ENCODE measurements at places on chromosomes 2 and 18.

GRCh38 chr2:40404517-40404916 lies 47.4 kb downstream of the SLC8A1 start:
- no peak for DNase-seq

- no peak for DNase-seq
These were observed 9.6 kb downstream of the SSB start for GRCh38 chr2:169808221-169808620.

- no peak for DNase-seq
These were observed 841.1 kb downstream of the TSN start for GRCh38 chr2:122596598-122596997.

- no peak for DNase-seq
These were observed 109.1 kb upstream of the OTOS start for GRCh38 chr2:240249423-240250149.

DNA sequence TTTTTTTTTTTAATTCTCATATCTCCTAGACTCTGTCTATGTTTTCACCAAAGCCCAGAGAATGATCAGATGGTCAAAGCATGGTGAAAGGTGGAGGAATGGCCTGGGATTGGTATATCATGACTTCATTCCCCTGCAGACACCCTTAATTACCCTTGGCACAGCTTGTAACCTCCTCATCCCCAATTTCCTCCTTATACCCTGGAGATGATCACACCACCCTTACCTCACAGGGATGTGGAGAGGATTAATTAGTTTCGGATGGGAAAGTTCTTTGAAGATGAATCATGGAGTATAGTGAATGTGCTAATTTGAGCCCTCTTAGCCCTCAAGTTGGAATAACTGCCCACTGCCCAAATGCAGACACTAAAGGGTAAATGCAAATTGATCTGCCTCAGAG lies 138.0 kb upstream of the LYPD6 start:
- no peak for DNase-seq

GRCh38 chr2:106085181-106085940 lies 108.7 kb downstream of the UXS1 start:
- DNase-seq = peak; percentile 77

DNA sequence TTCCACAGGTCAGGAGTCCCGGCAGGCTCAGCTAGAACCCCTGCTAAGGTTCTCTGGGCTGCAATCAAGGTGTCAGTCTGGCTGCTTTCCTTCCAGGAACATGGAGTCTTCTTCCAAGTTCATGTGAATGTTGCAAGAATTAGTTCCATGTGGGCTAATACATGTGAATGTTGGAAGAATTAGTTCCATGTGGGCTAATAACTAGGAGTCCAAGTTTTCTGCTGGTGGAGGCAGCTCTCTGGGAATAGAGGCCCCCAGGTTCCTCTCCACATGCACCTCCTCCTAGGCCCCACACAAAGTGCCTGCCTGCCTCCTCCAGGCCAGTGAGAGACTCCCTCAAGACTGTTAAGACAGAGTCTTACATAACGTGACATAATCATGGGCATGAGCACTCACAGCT lies 140.8 kb upstream of the SLC35G4 start:
- DNase-seq = no peak

GRCh38 chr2:85769236-85769982 lies 15.6 kb downstream of the ATOH8 start:
- no peak for DNase-seq

GRCh38 chr2:189702071-189702470 lies 27.6 kb downstream of the ANKAR start:
- no peak for DNase-seq

GRCh38 chr2:144702051-144702450 lies 182.1 kb upstream of the ZEB2 start:
- peak; percentile 64 for DNase-seq

- DNase-seq = peak; percentile 36
These were observed 16.5 kb upstream of the PSD4 start for GRCh38 chr2:113157118-113157896.

DNA sequence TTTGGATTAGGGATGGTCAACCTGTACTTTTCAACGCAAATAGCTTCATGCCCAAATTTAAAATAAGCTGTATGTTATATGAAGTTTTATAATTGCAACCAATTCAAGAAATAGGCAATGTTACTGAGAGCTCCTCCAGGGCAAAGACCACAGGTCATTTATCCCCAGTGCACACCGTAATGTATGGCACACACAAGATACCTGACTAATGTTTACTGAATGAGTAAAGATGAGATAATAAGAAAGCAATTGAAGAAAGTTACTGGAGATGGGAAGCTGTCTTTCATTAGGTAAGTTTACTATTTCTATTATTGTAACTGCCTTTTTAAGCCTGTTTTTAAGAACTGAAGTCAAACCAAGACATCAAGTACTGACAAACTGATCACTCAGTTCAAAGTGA lies 184.5 kb upstream of the VRK2 start:
- no peak for DNase-seq

GRCh38 chr18:23053776-23054457 lies 81.4 kb upstream of the CABLES1 start:
- DNase-seq = no peak

GRCh38 chr2:209574515-209574914 lies 150.7 kb downstream of the MAP2 start:
- no peak for DNase-seq

DNA sequence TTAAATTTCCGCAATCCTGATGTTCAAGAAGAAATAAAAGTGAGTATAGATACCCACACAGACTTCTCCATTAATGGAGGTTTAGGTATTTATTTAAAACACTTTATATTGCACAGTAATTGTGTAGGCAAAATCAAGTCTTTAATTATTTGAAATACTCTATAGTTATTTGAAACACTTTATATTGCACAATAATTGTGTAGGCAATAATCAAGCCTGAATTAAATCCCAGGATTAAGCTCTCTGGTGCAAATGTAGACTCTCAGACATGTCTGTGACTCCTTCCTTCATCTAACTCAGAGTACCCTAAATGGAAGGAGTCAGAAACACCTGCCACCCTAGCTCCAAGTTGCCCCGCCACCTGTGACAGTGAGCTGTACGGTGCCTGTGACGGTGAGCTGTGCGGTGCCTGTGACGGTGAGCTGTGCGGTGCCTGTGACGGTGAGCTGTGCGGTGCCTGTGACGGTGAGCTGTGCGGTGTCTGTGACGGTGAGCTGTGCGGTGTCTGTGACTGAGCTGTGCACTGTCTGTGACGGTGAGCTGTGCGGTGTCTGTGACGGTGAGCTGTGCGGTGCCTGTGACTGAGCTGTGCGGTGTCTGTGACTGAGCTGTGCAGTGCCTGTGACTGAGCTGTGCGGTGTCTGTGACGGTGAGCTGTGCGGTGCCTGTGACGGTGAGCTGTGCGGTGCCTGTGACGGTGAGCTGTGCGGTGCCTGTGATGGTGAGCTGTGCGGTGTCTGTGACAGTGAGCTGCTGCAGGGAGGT lies 11.0 kb downstream of the SLC3A1 start:
- no peak for DNase-seq

- no peak for DNase-seq
These were observed 630.6 kb upstream of the ZNF804A start for GRCh38 chr2:183967756-183968155.

GRCh38 chr2:70141902-70142589 lies 48.8 kb downstream of the C2orf42 start:
- DNase-seq = no peak

GRCh38 chr2:14567561-14567960 lies 65.0 kb upstream of the LRATD1 start:
- no peak for DNase-seq

- DNase-seq = no peak
These were observed 22.0 kb upstream of the POLR1B start for GRCh38 chr2:112520234-112520783.

DNA sequence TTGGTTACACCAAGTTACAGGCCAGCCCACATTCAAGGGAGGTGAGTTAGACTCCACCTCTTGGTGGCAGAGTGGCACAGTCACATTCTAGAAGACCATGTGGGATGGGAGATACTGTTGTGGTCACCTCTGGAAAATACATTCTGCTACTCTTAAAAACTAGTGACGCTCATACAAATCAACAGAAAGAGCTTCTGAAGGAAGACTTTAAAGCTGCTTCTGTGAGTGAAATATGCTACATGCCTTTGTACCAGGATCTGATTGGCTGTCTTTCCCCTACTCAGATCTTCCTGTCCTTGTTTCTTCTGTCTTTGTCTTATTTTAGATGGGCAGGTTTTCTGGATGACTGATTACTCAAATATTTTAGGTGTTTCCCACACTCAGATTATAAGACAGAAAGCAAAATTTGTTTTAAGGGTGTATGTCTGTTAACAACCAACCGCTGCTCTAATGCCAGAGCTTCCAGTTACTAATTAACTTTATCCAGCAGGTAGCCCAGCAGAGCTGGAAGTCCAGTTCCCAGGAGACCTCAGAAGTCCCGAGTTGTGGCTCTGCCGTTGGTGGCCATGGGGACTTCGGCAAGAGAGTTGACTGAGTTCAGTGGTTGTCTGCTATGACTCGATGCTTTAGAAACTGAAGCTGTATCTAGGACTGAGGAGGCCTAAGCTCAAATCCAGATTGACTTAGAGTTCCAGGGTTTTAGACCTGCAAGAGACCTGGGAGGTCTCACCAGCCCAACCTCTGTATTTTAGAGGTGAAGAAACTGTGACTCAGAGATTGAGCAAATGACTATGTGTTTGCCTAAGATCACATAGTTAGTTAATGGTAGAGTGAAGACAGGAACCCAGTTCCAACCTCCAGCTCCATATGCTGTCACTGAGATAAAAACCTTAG lies 7.4 kb downstream of the IL1R2 start:
- no peak for DNase-seq

GRCh38 chr18:58851856-58852255 lies 12.8 kb upstream of the ZNF532 start:
- no peak for DNase-seq

DNA sequence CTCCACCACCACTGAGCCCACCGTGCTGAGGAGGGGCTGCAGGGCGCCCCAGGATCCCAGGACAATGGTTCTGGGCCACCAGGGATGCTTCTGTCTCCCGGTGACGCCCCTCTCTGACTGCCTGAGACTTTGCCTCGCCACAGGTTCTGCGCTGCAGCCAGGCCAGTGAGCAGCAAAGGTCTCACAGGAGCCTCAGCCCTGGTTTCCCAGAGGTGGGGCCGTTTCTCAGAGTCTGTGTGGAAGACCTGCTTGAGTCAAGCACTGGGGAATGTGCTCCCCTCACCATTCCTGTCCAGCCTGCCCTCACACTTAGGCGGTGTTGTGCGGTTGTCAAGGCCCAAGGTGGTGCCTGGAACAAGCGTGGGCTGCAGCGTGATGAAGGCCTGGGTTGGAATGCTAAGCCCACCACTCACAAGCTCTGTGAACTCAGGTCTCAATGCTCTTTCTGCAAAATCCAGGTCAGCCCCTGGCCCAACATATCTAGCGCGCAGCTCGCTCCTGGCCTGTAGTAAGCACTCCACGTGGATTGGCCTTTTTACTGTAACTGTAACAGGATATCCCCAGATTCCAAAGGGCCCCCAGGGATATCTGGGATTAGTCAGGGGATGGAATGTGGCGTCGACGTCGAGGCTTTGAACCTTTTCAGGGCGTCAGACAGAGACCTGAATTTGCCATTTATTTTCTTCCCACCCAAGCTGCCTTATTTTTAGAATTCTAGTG lies 47.6 kb downstream of the PLB1 start:
- DNase-seq = no peak

GRCh38 chr2:180570864-180571263 lies 409.5 kb upstream of the UBE2E3 start:
- DNase-seq = no peak

GRCh38 chr2:75532488-75532887 lies 28.3 kb downstream of the EVA1A start:
- no peak for DNase-seq

DNA sequence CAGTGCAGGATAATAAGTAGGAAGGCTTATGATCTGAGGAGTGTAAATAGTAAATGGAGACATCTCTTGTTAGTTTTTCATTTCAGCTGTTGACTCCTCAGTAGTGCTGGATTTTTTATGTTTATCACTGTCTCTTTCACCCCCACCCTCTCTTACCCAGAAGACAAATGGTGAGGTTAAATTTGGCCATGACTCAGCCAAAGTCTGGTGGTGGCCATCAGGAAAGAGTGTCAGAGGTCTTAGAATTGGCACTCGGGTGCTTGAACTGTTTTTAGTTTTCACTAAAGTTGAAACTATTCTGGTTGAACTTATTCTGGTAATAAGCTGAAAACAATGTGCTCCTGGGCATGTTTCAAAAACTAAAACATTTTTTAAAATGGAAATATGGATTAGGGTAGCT lies 123.3 kb downstream of the FHOD3 start:
- no peak for DNase-seq

GRCh38 chr18:77106331-77106730 lies 26.3 kb downstream of the MBP start:
- DNase-seq = peak; percentile 84

- no peak for DNase-seq
These were observed 26.0 kb upstream of the IGFBP2 start for GRCh38 chr2:216607277-216607560.

- DNase-seq = no peak
These were observed 10.7 kb upstream of the GBX2 start for GRCh38 chr2:236178890-236179235.

DNA sequence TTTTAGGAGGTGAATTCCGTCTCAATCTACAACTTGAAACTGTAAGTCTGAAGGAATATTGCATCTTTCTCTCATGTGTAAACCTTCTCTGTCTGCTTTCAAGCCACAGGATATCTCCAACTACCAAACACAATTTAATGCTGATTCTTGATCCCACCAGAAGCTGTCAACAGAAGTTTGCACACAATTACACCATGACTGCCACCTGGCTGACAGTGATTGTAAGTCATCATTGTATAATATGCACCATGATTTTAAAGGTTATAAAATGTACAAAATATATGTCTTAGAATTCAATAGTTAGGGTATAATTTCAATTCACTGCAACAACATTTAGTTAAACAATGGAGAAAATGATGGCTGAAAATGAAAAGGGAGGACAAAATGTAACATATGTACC lies 18.4 kb downstream of the PREPL start:
- peak; percentile 23 for DNase-seq

DNA sequence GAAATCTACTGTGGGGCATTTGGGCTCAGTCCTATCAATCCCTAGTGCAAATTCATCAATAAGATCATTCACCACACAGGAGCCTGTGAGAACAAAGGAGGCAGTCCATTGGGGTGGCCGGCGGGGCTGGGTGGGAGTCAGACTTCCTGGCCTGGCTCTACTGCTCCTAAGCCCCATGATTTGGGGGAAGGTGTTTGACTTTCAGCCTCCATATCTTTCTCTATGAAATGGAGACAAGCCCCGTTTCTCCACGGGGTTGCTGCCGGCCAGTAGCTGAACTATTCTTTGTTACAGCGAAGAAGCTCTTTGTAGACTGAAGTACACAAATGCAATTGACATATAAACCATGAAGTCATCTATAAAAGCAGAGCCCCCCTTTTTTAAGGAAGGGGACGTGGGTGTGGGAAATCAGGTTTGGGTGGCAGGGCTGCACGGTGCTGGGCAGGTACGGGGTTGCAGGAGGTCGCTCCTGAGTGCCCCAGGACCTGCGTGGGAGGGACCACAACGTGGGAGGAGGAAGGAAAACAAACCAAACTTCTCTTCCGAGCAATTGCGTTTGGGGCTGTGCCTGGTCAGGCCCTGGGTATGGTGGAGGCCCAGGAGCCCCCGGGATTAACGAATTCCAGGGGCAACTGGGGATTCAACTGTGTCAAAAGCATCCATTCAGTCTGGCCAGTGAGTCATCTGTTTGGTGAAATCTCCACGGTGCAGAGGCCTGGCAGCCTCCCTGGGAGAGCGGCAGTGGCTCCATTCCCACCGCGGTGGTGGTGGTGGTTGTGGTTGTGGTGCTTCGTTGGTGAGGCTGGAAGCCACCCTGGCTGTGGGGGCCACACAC lies 18.2 kb downstream of the FBLN7 start:
- peak; percentile 43 for DNase-seq
